Activated CD4-positive, alpha-beta memory T cell treated with anti-CD3 and anti-CD28 coated beads for 36 hours (primary cell): ENCODE measurements at places on chromosomes 16 and 17. TPM values are rescaled to one million over a fixed set of nuclear protein-coding genes. Genes with fewer than 3 reads are reported as not detected.
A peak's percentile ranks its signal among the peaks of the same experiment; 100 is the strongest.

Gene PDILT
- total RNA-seq, result not detected

Gene GAS2L2
- total RNA-seq, result not detected

Gene TAC4
- not detected for total RNA-seq

Gene RGS9
- 6.4 TPM for total RNA-seq

Gene SMPD3
- 0.07 TPM for total RNA-seq

Gene FNDC8
- not detected for total RNA-seq

DNA sequence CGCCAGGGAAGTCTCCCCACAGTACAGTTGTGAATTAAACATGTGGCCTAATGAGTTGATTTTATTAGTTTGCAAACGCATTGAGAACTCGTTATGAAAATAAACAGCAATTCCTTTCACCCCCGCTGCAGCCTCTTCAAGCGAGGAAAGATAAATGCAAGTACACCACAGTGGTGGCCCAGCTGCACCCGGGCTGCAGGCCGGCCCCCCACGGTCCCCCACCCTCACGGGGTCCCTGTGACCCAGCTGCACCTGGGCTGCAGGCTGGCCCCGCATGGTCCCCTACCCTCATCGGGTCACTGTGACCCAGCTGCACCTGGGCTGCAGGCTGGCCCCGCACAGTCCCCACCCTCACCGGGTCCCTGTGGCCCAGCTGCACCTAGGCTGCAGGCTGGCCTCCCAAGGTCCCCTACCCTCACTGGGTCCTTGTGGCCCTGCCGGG is 32.2 kb downstream of the SDK2 start:
- no peak overlapping the region for H3K4me3 ChIP-seq
- H3K27ac ChIP-seq, result no peak overlapping the region
- no peaks in the 10 kb centered on the region for H3K27me3 ChIP-seq
- H3K36me3 ChIP-seq, result no peaks in the 10 kb centered on the region
- no peak for DNase-seq

DNA sequence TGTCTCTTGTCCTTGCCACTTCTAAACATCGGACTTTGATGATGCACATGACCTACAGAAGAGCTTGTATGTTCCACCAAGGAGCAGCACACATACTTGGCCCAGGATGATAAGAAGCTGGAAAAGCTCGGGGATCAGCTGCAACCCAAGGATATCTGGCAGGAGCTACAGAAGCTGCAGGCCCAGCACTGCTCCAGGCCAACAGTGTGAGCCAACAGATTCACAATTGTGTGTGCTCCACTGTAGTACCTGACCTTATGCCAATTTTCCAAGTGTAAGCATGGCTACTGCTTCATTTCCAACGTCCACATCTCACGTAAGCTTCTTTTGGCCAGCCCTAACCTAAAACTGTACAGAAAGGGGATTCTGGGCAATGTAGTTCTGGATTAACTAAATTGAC is 83.4 kb downstream of the COX10 start:
- H3K36me3 ChIP-seq, result peaks cover 18% of the 10 kb centered on the region
- no peaks in the 10 kb centered on the region for H3K27me3 ChIP-seq
- no peak overlapping the region for H3K27ac ChIP-seq
- H3K4me3 ChIP-seq, result no peak overlapping the region

DNA sequence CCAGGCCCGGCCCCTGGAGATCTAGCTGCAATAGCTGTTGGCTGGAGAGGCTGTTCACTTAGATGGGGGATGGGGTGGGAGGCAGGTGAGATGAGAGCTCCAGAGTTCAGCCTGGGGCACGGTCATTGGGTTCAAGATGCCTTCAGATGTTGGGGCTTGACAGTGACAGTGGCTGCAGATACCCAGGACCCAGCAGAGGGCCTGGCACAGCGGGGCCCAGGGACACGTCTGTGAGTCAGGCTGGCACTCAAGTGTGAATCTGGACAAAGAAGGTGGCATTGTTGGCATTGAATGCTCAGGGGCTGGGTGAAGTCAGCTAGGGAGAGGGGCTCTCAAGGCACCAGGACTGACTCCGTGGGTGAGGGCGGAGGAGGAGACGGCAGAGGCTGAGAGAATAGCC is 328.1 kb downstream of the SEC14L1 start:
- peaks cover 95% of the 10 kb centered on the region for H3K4me1 ChIP-seq
- DNase-seq, result no peak
- no peaks in the 10 kb centered on the region for H3K27me3 ChIP-seq
- H3K27ac ChIP-seq, result peak overlapping the region; percentile 86

GRCh38 chr16:2816751-2817339 is at the start of gene PRSS21:
PRSS21 (plus strand) TSS chr16:2817237; CDS start chr16:2817269, 32 bp downstream.
- peak; percentile 40 for DNase-seq
- no peak within 1 kb of the TSS for H3K27ac ChIP-seq
- peaks cover 2% of the 10 kb centered on the region for H3K27me3 ChIP-seq
- no peaks in the 10 kb centered on the region for H3K4me1 ChIP-seq

DNA sequence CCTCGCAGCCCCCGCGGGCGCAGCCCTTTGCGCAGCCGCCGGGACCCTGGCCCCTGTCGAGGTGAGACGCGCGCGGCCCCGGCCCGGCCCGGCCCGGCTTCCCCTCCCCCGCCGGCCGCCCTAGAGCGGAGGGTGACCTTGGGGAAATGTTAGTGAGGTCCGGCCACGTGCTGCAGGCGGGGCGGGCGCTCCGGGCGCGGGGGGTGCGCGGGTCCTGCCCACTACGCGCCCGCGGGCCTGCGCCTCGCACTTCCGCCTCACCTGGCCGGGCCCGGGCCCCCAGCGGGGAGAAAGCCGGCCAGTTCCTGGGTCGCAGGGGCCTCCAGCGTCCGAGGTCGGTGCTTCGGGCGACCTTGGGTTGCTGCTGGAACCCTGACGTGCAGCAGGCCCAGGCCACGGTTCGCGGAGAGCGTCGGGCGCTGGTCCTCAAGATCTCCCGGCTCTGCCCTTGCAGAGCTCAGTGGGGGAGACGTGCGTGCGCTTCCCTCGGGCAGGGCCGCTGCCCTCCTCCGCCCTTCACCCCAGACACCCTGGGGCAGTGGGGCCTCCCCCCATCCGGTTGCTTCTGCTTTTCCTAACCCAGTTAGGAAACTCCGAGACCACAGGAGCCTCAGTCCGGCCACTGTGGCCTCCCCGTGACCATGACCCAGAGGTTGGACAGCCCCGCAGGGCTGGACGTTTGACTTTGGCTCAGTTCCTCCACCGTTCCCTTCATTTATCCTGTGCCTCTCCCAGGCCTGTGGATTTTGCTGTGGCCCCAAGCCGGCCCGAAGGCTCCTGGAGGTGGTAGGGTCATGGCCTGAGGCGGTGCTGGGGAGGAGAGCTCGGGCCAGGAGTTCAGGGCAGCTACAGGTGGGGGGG is 791 bp downstream of the MCRIP2 start:
- no peak overlapping the region for H3K27ac ChIP-seq
- no peaks in the 10 kb centered on the region for H3K36me3 ChIP-seq
- H3K4me1 ChIP-seq, result peaks cover 15% of the 10 kb centered on the region
- peak overlapping the region; percentile 73 for H3K4me3 ChIP-seq
- peak; percentile 49 for DNase-seq

DNA sequence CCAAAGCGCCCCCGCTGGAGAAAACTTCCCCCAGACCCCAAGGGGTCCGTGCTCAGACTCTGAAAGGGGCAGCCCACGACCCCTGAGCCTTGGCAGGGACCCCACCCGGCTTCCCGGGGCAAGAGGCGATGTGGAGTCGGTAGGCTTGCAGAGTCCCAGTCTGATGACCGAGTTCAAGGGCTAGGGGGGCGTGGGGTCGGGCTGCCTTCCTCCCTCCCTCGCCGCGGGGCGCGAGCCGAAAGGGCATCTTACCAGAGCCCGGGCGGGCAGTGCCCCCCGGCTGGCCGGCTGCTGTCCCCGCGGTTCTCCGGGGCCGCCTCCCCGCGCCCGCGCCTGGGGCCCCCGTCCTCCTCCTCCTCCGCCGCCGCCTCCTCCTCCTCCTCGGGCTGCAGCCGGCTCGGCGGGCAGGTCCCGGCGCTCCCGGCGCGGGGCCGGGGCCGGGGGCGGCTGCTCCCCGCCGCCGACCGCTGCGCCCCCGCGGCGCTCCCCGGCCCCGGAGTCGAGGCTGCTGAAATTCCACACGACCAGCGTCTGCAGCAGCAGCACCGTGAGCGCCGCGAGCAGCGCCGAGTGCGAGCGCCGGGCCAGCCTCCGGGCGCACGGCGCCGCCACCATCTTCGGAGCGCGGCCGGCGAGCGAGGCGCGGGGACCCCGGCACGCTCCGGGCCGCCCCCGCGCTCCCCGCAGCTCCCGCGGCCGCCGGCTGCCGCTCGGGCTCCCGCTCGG is 415 bp downstream of the XYLT1 start:
- H3K36me3 ChIP-seq, result no peaks in the 10 kb centered on the region
- H3K27me3 ChIP-seq, result peaks cover 3% of the 10 kb centered on the region
- H3K27ac ChIP-seq, result peak overlapping the region; percentile 36
- H3K4me1 ChIP-seq, result peaks cover 51% of the 10 kb centered on the region

GRCh38 chr17:80025796-80026195 is 9.9 kb downstream of the TBC1D16 start:
- H3K4me1 ChIP-seq, result no peaks in the 10 kb centered on the region
- H3K36me3 ChIP-seq, result no peaks in the 10 kb centered on the region
- no peaks in the 10 kb centered on the region for H3K27me3 ChIP-seq
- H3K27ac ChIP-seq, result no peak overlapping the region

GRCh38 chr16:70428178-70428998 is 10.5 kb downstream of the ST3GAL2 start:
- peaks cover 2% of the 10 kb centered on the region for H3K36me3 ChIP-seq
- H3K27ac ChIP-seq, result peak overlapping the region; percentile 75
- H3K4me1 ChIP-seq, result peaks cover 57% of the 10 kb centered on the region

DNA sequence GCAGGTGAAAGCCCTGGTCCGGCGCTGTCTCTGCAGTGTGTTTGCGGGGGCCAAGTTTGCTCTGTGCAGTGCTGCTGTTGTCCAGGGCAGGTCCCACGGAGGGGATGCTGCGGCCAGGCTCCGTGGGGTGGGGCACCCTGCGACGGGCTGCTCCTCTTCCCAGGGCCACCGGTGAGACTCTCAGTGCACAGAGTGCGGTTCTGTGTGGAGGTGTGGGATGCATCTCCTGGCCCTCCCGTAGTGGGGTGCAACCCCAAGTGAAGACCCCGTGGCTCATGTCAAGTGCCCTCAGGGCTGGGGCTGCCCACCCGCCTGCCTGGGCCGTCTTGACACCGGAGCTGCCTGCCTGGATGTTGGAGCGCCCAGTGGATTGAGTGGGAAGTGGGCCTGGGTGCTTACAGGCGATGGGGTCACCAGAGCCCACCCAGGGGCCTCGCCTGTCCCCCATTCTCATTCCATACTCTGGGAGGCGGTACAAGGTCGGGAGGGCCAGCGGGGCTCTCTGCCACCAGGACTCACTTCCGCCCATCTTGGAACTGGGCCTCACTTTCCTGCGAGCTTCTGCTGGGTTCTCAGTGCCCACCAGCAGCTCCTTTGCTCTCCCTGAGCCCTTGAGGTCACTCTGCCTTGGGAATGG is 119.9 kb downstream of the BANP start:
- H3K27me3 ChIP-seq, result no peaks in the 10 kb centered on the region
- no peak overlapping the region for H3K27ac ChIP-seq
- no peaks in the 10 kb centered on the region for H3K4me1 ChIP-seq
- peaks cover 8% of the 10 kb centered on the region for H3K36me3 ChIP-seq
- no peak for DNase-seq

- no peak overlapping the region for H3K4me3 ChIP-seq
- no peaks in the 10 kb centered on the region for H3K36me3 ChIP-seq
- H3K4me1 ChIP-seq, result no peaks in the 10 kb centered on the region
- DNase-seq, result no peak
- no peak overlapping the region for H3K27ac ChIP-seq
These were observed 167.1 kb downstream of the BANP start for GRCh38 chr16:88118376-88118775.

DNA sequence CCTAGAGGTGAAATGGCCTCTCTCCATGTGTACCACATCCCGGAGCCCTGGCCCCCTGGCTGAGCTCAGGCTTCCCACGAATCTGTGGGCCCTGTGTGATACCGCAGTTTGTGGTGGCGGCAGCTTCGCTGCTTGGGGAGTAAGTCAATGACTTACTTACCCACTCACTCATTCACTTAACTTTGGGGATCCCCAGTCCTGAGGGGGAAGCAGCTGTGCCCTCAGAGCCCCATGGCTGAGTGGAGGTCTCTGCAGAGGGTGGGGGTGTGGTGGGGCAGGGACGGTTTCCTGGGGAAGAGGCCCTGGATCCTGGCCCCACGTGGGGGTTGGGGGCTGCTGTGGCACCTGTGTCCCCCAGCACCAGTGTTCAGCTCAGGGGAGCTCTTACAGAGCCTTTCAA is 13.2 kb downstream of the KCNJ12 start:
- no peak for DNase-seq
- H3K4me3 ChIP-seq, result no peak overlapping the region
- no peaks in the 10 kb centered on the region for H3K36me3 ChIP-seq
- no peak overlapping the region for H3K27ac ChIP-seq

DNA sequence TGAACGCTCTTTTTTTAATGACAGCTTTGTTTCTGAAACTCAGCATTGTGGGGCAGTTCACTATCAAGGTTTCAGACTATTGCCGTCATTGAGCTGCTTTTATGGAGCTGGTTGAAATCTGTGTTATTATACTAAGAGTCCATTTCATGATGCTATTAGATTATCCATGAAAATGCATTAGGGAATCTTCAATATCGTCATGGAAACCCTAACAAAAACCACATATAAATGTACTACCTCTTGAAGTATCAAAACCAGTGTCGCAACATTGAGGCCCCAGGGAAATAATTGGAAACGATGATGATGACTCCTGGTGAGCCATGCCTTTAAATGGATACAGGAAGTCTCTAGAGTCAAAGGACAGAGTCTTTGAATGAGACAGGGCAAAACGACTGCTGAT is 231.6 kb upstream of the CPHXL start:
- H3K27ac ChIP-seq, result no peak overlapping the region

DNA sequence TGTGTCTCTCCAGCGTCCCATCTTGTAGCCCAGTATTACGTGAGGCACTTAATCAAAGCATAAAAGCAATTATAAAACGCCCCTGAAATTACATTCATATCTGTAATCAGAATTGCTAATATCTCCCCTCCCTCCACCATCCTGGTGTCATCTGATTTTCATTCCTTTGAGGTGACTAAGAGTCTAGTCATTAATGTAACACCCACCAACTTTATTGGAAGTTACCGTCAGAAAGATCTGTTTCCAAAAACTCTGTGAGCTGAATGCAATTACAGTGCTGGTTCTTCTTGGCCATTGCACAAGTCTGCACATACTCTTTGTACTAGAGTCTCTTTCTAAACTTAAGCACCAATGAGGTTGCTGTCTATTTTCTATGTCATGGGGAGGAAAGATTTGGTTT is 12.5 kb upstream of the MAF start:
- H3K4me3 ChIP-seq, result no peak overlapping the region
- DNase-seq, result no peak
- peaks cover 16% of the 10 kb centered on the region for H3K27me3 ChIP-seq
- H3K4me1 ChIP-seq, result peaks cover 63% of the 10 kb centered on the region
- H3K36me3 ChIP-seq, result no peaks in the 10 kb centered on the region
- H3K27ac ChIP-seq, result peak overlapping the region; percentile 76

DNA sequence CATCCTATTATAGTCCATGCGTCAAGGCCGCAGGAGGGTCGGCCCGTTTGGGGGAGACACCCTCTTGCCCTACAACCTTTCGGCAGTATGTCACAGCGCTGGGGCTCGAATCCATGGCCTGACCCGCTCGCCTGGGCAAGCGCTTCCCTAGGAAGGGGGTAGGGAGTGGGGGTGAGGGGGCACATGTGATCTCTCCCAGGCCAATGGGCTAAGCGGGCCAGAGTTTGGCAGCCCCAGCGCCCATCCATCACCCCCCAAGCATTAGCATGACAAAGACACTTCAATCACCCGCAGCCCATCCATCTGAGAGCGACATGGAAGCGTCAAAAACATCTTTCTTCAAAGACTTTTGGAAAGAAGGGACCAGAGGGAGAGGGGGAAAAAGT is at the start of gene HOXB1:
Gene HOXB1, minus strand, starts transcription at position 125 of the 386 bp plus-strand sequence. Its CDS starts 107 bp downstream, at position 18.
- no peak for DNase-seq
- no peak within 1 kb of the TSS for H3K27ac ChIP-seq
- no peaks in the 10 kb centered on the region for H3K36me3 ChIP-seq
- no peaks in the 10 kb centered on the region for H3K4me1 ChIP-seq
